CD4-positive, alpha-beta T cell treated with Interleukin-15 for 4 hours (primary cell): ENCODE measurements at places on chromosomes 1 and 21.
A peak's percentile ranks its signal among the peaks of the same experiment; 100 is the strongest.

GRCh38 chr1:44714944-44715571 is 15.9 kb downstream of the RNU5D-1 start:
- peak; percentile 77 for DNase-seq

GRCh38 chr1:91022518-91022929 is 689 bp upstream of the ZNF644 start:
- no peak for DNase-seq

- DNase-seq, result no peak
These were observed 57.3 kb downstream of the ZNF644 start for GRCh38 chr1:90964444-90965035.

DNA sequence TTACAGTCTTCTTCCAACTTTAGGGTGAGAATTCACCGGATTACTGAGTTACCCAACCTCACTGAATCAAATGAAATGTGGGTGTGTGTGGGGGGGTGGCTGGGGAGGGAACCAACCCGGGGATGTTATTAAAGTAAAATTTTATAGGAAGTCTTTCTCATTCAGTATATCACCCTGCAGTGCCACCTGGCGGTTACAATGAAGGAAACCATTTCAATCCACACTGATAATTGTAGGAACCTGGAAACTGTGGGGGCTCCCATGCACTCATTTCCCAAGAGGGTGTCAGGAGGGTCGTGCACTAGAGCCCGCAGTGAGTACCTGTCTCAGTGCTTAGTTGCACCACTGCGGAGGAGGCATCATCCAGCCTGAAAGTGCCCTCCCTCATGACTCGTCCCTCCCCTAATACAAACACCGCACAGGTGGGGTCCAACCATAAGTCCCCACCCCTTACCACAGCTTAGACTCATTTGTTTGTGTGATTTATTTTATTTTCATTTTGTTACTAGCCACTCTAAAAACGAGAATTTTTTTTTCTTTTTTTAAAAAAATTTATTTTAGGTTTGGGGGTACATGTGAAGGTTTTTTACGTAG is 29.1 kb upstream of the IGSF5 start:
- DNase-seq, result peak; percentile 16

DNA sequence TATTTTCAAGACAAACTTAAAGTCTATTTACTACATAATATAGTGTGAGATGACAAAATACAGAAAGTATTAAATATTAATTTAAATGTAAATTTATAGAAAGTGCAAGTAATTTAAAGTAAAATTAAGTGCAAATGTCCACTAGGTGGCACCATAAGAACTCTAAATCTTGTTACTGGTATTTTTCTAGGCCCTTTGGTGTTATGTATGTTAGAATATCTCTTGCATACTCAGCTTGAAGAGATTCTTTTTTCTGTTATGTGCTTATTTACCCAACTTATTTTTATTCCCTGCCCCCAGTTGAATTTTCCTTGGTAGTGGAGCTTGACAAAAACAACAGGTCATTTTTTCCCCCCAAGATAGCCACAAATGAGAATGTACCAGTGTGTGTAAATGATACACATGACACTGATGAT is 71.5 kb downstream of the RPS6KC1 start:
- peak; percentile 32 for DNase-seq

DNA sequence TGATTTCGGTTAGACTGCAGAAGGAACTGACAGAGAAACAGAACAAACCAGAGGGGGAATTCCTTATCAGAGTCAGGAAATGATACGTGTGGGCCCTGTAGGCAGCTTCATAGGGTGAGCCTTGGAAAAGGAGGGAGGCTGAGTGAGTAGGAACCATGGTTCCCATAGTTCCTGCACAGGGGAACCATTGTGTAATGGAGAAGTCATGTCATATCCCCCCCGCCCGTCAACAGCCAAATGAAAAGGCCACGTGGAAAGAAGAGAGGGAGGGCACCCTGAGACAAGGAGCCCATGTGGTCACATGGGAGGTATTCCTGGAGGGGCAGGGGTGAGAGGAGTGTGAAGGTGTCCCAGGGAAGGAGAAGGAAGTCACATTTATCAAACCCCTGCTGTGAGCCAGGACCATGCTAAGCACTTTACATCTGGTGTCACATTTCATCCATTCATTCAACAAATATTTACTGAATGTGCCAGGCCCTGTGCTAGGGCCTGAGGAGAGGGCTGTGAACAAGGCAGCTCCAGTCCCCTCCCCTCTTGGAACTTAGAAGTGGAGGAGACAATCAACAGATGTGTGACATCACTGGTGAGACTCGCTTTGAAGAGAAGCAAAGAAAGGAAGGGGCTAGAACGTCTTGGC is 15.7 kb upstream of the FGR start:
- no peak for DNase-seq

- DNase-seq, result no peak
These were observed 716 bp upstream of the HPDL start for GRCh38 chr1:45325851-45326506.

DNA sequence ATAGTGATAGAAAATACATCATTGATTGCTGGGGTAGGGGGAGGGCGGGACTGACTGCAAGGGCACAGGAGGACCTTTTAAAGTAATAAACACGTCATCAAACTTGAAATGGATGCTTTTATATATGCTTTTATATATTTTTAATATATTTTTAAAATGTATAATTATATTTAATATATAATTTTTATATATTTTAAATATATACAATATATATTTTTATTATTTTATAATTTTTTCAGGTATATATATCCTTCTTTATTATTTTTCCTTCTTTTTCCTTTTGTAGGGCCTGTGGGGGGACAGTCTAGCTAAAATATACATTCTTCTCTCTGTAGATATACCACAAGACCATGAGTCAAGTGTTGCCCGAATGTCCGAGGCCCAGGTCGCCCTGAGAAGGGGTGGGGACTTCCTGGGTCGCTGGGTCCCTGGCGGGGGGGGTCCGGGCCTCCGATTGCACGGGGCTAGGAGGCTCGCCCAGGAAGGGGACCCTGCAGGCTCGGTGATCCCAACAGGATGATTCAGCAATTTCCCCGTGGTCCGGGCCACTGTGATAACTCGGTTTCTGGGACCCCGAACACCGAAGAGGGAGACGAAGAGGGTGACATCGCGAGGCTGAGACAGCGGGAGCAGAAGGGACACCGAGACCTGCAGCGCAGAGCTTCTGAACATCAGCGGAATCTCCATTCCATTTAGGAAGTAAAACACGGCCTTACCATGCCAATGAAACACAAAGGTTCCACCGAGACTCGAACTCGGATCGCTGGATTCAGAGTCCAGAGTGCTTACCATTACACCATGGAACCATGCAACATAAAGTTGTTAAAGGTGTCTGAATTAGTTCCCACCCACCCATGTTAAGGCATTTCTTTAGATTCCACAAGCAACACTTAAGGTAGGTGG is 112.5 kb upstream of the NBPF11 start:
- no peak for DNase-seq

GRCh38 chr1:101194746-101195145 is 42.1 kb upstream of the S1PR1 start:
- no peak for DNase-seq

DNA sequence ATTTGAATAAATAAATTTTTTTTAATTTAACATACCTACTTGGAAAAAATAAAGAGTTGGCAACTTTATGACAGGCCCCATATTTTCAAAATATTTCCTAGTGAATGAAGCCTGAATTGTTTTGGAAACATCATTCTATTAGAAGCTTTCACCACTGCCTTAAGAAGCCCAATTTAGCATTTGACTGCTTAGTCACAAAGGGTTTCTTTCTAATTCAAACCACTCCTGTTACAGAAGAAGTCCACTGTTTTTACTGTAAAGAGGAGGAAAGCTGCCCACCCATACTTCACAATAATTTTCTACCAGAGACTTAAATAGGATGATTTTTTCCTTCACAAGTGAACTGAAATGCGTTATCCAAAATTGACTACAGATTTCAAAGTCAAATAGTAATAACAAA is 534.6 kb upstream of the PTBP2 start:
- no peak for DNase-seq

GRCh38 chr1:192805832-192806323 is 3.0 kb upstream of the RGS2 start:
- DNase-seq, result peak; percentile 80

DNA sequence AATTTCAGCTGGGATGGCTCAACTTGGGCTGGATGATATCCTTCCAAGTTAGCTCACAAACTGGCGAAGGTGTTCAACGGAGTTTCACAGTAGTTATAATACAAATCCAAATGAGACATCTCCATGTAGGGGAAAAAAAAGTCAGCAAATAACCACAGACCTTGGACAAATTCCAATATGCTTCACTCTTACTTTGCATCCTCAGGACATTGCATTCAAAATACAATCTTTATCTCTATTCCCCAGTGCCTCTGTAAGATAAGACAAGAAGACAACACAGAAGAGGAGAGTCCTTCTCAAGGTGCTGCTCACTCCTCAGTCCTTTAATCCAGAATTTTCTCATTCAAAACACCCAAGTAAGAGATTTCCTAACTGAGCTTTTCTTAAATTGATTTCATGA is 1797.7 kb downstream of the MRPL39 start:
- DNase-seq, result no peak

DNA sequence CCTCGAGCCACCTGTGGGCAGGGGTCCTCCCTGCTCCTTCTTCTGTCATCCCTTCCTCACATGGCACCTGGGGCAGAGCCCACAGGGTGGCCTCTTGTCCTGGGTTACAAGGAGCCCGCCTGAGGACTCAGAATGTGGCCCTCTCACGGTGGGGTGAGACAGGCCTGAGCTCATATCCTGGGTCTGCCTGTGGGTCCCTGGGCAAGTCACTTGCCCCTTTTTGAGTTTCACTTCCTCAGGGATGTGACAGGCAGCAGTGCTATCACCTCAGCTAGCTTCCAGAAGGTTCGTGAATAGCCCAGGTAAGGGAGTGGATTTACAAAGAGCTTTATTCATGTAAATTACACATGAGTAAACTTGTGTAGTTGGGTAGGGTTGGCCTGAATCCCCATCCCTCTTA is 33.5 kb downstream of the HTR6 start:
- DNase-seq, result no peak

DNA sequence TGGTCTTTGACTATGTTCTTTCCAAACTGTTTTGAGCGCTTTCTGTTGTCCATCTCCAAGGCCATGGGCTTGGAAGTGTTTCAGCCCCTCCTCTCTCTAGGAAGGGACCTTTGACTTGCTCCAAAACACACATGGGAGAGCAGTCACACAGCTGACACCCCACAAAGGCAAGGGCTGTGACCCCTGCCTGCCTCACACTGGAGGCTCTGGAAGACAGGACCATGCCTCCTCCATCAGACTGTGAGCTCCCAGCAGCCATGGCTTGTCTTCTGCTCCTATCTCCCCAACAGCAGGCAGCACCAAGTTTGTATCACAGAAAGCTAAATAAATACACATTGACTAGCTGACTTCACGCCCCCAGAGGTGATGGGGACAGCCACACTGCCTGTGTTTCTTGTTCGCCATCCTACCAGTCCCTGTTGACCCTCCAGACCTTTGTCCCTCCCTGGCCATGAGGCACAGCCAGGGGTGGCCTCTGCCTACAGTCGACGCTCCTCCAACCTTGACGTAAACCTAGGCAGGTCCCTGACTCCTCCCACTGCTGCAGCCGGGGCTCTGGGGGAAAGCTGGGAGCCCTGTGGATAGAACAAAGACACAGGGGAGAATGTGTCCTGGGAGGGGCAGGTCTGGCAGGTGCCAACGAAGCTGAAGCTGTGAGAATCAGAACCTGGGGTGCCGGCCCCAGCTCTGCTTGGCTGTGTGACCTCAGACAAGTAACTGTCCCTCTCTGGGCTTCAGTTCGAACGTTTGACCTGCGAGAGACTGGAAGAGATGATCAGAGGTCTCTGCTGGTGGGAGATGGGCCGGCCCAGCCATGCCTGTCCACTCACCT is 4.8 kb downstream of the PLA2G2F start:
- no peak for DNase-seq

GRCh38 chr1:53525595-53525994 is 66.4 kb downstream of the DMRTB1 start:
- DNase-seq, result no peak

DNA sequence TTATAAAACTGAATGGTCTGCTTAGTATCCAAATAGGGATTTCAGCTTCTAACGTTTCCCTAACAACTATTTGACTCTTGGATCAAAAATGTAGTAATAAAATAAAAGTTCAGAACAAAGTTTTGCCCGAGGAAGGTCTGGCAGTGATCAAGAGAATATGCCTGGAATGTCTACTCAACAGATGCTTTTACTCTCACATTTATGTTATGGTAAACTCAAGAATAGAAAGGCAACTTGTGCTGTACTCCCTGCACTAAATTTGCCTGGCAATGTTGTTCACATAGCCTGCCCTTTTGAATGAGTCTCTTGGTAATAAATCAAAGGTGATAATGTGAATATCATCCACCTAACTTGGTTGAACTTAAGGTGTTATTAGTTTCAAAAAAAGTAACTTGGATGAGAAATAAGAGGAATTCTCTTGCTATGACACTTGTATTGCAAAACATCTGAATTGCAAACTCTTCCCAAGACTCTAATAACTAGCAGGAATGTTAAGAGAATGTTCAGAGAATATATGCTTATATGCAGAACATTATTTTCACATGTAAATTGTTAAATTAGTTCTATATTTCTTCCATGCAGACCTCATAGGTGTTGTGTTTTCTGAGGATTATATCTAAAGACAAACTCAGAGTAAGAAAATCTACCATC is 215.8 kb downstream of the COL24A1 start:
- DNase-seq, result no peak

- DNase-seq, result no peak
These were observed 139.1 kb upstream of the FMN2 start for GRCh38 chr1:239952348-239953308.

- no peak for DNase-seq
These were observed 3.7 kb upstream of the SERPINC1 start for GRCh38 chr1:173920861-173921260.

DNA sequence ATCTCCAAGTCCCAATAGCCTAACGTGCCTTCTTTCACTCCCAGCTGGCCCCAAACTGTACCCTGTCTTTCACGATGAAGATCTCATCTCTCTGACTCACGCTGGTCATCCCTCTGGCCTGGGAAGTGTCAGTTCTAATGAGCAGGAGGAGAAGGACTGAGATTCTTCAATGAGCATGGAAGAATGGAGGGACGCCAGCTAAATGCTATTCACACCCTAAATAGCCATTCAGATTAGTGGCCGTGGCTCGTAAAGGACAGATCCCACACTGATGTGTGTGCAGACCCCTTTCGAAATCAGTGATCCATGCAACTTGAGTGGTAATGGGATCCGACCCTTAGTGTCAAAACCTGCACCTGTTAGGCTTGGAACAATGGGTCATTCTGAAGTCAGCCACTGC is 75.9 kb upstream of the SMYD2 start:
- DNase-seq, result no peak

DNA sequence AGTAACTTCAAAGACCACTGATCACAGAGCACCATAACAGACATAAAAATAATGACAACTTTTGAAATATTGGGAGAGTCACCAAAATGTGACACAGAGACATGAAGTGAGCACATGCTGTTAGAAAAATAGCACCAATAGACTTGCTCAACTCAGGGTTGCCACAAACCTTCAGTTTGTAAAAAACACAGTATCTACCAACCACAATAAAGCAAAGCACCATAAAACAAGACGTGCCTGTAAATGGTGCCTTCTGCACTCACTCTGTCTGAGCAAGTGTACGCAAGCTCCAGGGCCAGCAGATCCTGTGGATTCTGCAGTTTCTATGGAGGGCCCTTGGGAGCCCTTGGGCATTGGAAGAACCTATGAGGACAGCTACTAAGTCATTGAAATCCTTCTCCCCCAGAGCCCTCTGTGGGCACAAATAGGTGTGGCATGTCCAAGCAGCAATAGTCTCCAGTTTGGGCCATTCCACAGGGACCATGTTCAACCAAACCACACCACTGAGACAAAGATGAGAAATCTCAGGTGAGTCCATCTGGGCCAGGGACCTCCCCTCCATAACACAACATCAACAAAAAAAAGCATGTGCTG is 116.9 kb upstream of the RAB4A start:
- no peak for DNase-seq

- no peak for DNase-seq
These were observed 35.8 kb downstream of the FMO3 start for GRCh38 chr1:171126504-171126903.
